ENCODE measurements at places on chromosomes 3 and 15. TPM values are rescaled to one million over a fixed set of nuclear protein-coding genes. Genes with fewer than 3 reads are reported as not detected.

GRCh38 chr15:84833447-84834228 lies 16.5 kb downstream of the ALPK3 start:
- DNase-seq = no peak

- DNase-seq = no peak
These were observed 87.8 kb upstream of the LMOD3 start for GRCh38 chr3:69210068-69210730.

DNA sequence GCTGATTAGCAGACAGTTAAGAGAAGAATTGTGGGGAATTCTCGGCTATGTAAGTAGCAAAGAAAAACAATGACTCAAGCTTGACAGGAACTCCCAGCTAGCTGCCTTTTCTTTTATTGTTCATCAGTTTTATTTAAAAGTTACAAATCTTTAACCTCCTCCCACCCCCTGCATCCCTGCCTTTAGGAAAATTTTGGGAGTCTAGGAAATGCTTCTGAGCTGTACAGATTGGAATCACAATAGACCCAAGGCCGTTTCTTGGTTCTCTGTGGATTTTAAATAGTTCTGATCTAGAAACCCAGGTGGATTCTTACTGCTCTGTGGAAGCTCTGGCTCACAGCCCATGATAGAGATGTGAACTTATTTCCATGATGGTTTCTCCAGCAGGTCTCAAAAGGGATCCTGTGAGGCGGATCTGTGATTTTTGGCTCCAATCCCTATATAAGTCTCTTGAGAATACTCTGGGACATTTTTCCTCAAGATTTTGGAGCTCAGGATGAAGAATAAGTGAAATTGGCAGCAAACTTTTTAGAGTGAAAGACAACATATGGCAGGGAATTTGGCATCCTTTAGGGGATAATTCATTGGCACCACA lies 312.3 kb downstream of the EPHA3 start:
- DNase-seq = no peak

DNA sequence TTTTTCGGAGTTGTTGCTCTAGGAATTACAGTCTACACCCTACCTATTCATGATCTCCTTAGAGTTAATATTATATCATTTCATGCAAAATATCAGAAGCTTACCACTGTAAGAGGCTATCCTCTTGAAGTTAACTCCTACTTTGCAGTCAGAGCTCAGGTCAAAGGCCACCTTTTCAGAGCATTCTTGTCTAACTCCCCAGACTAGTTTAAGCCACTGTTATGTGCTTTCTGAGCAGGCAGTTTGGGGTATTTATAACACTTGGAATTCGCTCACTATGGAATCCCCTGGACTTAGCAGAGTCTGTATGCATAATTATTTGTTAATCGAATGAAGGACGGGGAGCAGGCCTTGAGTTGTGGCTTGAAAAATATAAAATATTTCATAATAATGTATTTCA lies 21.7 kb downstream of the MED12L start:
- no peak for DNase-seq

DNA sequence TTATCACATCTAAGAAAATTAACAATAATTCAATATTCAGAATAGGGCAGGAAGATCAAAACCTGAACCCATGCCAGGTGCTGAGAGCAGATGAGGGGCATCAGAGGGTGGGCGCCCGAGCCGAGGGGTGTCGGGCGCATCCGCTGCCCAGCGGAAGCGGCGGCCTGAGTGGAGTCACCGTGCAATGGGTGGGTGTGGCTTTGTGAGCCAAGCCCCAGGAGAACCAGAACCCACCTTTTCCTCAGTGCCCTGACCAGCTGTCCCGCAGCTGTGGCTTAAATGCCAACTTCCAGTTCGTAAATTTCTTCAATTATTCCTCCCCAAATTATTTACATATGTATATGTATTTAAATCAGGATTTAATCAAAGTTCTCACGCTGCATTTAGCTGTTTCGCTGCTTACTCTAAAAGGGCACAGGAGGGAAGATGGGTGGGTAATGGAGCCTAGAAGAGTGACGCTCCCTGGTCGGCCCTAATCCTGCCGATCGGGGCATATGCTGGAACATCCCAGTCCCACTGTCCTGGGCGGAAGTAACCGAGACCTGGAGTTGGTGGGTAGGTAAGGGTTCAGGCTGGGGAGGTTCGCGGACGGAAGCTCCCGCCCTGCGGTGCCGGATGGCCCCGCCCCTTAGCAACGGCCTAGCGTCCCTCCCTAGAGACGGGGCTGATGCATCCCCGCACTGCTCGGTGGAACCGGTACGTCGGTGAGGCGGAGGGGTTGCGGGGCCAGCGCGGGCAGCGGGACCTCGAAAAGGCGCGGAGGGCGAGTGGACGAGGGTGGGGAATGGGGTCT lies 1.3 kb downstream of the DNAH1 start:
- DNase-seq = peak; percentile 58

- DNase-seq = no peak
These were observed 88.7 kb upstream of the ADPGK start for GRCh38 chr15:72872066-72872845.

DNA sequence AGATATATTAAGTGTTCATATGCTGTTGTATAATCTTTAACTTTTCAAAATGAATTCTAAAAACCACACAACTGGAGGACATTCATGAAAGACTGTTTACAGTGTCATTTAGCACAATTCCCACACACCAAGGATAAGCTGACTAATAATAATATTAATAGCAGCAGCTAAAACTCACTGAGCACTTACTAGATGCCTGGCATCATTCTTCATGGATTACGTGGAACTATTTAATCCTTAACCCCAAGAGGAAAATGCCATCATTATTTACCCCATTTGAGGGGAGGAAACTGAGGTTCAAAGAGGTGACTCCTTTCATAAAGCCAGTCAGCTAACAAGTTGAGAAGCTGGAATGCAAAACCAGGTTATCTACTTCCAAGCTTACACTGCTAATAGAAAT lies 77.0 kb downstream of the TMEM108 start:
- DNase-seq = no peak

GRCh38 chr15:75928680-75929608 lies 25.3 kb downstream of the FBXO22 start:
- DNase-seq = peak; percentile 84

GRCh38 chr3:15267502-15267901 lies 61.5 kb downstream of the CAPN7 start:
- DNase-seq = no peak

DNA sequence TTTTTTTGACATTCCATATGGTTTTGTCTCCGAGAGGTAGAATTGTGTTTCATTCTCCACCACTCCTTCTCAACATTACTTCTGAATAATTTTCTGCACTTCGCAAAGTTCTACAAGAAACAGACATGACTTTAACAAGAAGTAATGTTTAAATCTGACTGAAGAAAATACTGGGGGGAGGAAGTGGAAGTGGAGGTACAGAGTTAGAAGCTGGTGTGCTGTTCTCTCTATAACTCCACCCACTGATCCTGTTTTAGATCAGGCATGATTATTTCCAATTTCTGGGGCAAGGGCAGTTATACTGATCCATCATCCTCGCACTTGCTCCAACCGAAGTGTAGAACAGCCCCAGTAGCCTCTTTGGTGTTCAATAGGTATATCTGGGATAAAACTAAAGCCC lies 9.2 kb upstream of the MCCC1 start:
- no peak for DNase-seq

DNA sequence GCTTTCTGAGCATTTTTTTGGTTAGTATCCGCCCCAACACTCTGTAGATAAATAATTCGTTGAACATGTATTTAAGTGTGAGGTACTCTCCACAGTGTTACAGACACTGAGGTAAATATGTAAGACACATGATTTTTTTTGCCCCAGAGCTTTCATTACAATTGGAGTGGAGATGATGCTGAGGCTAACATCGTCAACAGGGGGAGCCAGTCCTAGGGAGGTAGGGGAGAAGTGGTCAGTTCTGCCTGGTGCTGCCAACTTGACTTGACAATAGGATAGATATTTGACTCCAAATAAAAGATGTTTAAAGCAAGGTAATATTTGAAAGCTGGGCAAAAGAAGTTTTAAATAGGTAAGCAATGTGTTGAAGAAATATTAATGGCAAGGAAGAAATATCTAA lies 295.7 kb downstream of the UNC13C start:
- DNase-seq = peak; percentile 59

GRCh38 chr3:175805825-175806224 lies 946.7 kb downstream of the NAALADL2 start:
- DNase-seq = no peak

DNA sequence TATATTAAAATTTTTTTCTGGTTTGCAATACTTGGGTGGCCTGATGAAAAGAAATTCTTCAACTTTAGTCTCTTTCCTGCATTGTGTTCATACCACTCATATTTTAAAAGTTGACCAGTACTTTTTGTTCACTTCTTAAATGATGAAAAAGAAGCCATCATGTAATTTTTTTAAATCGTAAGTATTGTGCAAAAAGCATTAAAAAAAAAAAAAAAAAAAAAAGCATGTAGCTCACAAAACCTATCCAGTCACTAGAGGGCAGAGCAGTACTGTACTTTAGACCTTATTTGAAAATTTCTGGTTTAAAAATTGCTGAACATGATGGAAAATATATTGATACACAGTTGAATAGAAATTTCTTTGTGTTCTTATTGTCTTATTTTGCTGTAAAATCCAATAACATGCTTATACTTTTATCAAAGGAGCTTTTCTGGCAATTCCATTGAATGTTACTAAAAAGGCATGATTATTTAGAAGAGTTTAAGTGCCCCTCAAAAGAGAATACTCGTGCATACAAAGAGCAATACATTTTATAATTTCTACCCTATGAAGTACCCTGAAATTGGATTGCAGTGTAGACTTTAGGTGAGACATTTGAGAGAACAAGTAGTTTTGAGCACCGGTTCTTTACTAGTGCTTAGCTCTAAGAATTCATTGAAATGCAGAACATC lies 137.7 kb downstream of the BBX start:
- DNase-seq = peak; percentile 48

- DNase-seq = no peak
These were observed 1.8 kb upstream of the TGFBR2 start for GRCh38 chr3:30604558-30604957.

The VEPH1 gene
- total RNA-seq = not detected

The PCLAF gene
- total RNA-seq = 80.0 TPM

The SKOR1 gene
- 0.18 TPM for total RNA-seq

The DNAH1 gene
- total RNA-seq = 4.0 TPM

The ACKR2 gene
- not detected for total RNA-seq

Measured in HT-29 (cell line).